ENCODE measurements at places on chromosomes 4 and X. TPM values are rescaled to one million over a fixed set of nuclear protein-coding genes. Genes with fewer than 3 reads are reported as not detected.

ALG13 gene
- 50.3 TPM for total RNA-seq

LRCH2 gene
- 2.7 TPM for total RNA-seq

PCSK1N gene
- 10.1 TPM for total RNA-seq

BBS12 gene
- total RNA-seq: 4.8 TPM

RBM47 gene
- total RNA-seq: 279 TPM

PABPC4L gene
- total RNA-seq: 0.32 TPM

SPATA4 gene
- total RNA-seq: not detected

GLUD2 gene
- 0.30 TPM for total RNA-seq

MGARP gene
- total RNA-seq: not detected

UGT2A3 gene
- 36.5 TPM for total RNA-seq

AFP gene
- 4.6 TPM for total RNA-seq

EGF gene
- 2.8 TPM for total RNA-seq

- DNase-seq: no peak
These were observed 59.3 kb downstream of the NLGN4X start for GRCh38 chrX:6169407-6169806.

DNA sequence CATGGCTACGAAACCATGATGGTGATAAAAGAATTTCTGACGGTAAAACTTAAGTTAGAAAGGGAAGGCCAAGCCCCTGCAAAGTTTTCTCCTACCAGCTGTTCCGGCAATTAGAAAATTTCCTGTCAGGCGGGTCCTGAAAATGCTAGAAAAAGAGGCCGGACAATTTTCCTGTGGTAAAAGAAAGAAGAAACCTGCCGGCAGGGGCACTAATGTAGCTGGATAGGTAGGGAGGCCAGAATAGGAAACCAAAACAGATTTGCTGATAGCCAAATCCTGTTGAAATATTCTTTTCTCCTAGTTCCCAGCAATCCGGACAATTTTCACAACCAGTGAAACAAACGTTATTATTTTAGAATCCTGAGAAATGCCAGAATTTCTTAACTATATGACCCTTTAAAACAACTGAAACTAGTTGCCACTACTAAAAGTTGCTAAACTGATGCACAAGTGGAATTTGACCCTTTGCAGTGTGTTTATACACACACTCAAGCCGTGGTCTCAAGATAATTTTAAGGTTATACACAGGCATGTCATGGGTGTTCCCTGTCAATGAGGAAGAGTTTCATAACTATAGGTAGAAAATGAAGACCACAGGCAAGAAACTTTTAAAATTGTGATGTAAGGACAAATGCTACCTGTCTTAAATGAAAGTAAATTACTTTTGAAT, 47.7 kb downstream of the RPS6KA3 start:
- DNase-seq: peak; percentile 25

- no peak for DNase-seq
These were observed 163.2 kb downstream of the APBB2 start for GRCh38 chr4:41050880-41051775.

- no peak for DNase-seq
These were observed 38.7 kb upstream of the FRAS1 start for GRCh38 chr4:78018271-78019049.

GRCh38 chr4:5753766-5754528, 42.9 kb downstream of the EVC start:
- peak; percentile 7 for DNase-seq

GRCh38 chr4:68617003-68617698, 41.0 kb upstream of the UGT2B17 start:
- no peak for DNase-seq

DNA sequence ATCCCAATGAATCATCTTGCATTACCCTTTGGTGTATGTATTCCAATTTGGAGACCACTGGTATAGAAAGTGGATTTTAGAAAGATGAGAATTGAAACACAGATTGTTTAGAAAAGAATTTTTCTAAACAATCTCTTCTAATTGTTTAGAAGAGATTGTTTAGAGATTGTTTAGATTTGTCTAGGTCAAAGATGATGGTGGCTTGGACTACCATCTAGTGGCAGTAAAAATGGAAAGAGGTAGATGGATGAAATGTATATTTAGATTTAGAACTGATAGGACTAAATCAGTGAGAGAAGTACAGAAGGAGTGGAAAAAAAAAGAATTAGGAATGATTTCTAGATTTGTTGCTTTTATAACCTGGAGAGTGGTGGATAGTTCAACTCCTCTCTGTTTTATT, 70.6 kb downstream of the ARSJ start:
- DNase-seq: no peak

DNA sequence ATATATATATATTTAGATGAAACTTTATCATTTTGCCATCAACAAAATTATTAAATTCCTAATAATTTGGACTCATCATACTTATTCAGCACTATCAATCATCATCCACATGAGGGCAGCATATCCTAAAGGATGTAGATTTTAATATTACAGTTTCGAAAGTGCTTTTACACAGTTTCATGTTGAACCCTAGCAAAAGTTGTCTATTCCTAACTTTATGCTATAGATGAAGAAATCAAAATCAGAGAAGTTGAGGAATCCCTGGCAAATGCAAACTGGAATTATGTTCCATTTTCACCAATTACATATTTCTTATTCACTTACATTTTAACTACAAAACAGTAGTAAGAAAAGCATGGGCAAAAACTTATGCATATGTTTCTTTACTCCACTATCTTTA, 36.6 kb upstream of the UGT2A1 start:
- DNase-seq: no peak

GRCh38 chr4:38795087-38795486, 9.5 kb downstream of the TLR1 start:
- no peak for DNase-seq

- no peak for DNase-seq
These were observed 14.0 kb downstream of the RTL5 start for GRCh38 chrX:72117636-72118210.

DNA sequence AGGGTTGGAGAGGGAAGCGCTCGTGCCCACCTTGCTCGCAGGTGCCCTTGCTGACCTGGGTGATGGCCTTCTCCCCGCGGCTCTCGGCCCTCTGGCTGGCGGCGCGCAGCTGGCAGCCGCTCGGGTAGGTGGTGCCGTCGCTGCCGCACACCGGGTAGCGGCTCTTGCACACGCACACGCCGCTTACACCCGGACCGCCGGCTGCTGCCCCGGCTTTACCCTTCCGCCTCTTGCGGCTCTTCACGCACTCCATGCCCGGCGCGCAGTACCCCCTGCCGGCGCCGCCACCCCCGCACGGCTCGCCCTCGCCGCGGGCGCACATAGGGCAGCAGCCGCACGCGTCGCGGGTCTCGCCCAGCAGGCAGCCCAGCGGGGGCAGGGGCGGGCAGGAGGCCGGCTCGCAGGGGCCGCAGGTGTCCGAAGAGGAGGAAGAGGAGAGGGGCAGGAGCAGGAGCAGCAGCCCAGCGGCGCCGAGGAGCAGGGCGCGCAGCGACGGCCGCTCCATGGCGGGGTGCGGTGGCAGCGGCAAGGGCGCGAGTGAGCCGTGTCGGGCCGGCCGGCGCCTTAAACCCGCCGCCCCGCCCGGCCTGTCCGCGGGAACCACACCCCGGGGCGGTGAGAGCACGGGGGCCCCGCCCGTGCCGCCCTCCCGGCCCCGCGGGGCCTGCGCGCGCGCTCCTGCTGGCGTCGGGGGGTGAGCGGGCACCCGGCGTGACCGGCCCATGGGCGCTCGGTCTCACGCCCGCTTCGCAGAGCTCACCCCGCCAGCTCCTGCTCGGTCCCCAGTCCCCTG, at the start of gene IGFBP7:
Gene IGFBP7 (minus strand): TSS at position 539 of the 793 bp plus-strand sequence. CDS start 34 bp downstream, at position 505.
- peak; percentile 27 for DNase-seq

GRCh38 chr4:176838601-176839433, 46.1 kb upstream of the VEGFC start:
- no peak for DNase-seq

DNA sequence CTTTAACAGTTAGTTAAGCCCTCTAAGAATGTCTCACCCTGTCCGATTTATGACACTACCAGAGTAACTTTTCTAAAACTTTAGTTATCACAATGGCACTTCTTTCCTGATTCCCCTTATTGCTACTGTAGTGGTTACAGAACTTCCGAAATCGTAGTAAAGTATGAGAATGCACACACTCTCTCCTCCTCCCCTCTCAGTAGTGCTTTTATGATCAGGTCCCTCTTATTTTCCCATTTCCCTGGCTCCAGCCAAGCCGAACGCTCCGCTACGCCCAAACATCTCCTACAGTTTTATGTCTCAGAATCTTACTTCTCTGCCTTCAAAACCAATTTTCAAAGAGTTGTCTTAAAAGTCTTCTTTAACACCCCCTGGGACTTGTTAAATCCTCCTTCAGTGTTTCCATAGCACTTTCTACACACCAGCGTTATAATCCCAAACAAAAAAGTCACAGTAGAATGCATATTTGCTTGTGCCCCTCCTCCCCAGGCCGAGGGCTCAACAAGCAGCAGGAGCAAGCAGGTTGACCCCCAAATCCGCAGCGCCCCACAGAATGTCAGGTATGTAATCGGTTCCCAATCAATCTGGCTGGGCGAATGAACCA, 671 bp downstream of the HPF1 start:
- DNase-seq: no peak

DNA sequence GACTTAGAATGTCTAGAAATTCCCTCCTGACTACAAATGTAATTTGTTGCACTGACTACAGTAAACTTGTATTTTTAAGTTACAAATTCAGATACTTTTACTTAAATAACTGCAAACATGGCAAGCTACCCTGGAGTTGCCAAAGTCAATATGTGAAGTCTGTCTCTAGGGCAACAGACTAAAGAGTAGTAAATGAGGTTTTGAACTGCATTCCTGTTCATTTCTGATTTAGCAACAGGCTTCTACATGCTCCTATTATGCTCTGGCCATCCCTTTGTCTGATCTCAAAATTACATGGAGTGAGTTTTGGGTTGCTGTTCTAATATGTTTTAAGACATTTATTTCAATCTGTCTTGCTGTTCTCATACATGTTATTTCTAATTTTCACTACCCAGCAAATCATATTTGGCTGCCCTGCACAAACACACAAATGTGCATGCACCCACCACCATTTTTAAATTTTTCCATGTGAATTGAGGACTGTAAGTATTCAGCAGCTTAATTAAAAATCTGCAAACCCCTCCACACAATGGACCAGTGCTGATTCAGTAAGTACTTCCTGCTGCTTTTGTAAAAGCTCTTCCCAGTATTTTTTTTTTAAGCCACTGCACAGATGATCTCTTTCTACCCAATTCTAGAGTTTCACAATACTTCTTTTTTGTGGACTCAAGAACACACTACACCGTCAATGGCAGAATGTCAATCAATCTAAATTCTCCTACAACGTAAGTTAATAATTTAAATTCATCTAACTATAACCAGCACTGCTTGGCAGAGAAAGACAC, 26.7 kb downstream of the SH3RF1 start:
- no peak for DNase-seq

GRCh38 chr4:73434311-73434710, 1.7 kb upstream of the AFP start:
- no peak for DNase-seq

- DNase-seq: no peak
These were observed 246.0 kb upstream of the PSAPL1 start for GRCh38 chr4:7680731-7681130.

- DNase-seq: no peak
These were observed 17.3 kb upstream of the NDUFC1 start for GRCh38 chr4:139319571-139319970.

DNA sequence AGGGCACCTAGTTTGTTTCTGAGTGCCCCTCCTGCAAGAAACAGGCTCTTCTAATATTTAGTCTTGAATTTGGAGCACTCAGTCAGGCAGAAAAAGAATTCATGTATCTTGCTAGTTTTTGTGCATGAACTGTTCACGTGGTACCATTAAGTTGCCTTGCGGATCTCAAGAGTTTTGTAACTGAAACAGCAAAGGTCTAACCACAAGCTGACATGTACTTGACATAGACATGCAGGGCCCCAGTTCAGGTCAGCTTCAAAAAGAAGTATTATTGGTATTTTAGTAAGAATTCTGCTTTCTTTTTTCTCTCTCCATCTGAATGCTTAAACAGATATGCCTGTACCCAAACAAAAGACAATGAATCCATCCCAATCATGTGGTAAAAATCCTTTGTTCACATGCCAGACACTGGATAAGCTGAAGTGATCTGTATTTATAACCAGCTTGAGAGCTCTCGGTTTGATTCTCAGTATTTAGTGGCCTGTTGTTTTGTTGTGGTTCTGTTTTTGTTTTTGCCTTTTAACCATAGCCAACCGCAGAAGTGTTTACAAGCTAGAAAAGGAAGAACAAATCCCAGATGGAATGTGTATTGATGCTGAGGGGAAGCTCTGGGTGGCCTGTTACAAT, 13.0 kb downstream of the RGN start:
- DNase-seq: no peak

DNA sequence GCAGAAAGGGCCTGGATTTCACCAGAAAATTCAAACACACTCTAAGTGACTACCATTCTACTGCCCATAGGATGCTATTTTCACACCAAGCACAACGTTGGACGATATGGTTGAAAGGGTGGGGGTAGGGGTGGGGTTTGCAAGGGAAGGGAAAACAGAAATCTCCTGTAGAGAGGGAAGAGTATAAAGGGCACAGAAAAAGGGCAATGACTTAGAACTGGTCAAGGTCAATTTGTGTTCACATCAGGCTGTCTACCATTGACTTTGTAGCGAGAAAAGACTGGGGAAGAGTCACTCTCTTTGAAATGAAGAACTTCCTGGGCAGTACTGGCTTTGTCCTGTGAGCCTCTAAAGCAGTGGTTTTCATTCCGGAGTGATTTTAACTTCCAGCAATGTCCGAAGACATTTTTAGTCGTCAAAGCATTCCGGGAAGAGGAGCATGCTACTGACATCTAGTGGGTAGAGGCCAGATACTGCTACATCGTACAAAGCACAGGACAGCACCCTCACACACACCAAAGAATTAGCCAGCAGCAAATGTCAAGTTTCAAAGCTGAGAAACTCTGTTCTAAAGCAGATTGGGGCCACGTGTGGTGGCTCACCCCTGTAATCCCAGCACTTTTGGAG, 48.4 kb upstream of the SLC7A3 start:
- no peak for DNase-seq

GRCh38 chrX:46376246-46376885, 168.9 kb downstream of the ZNF674 start:
- DNase-seq: peak; percentile 22

- no peak for DNase-seq
These were observed 27.8 kb downstream of the DIPK2B start for GRCh38 chrX:45172890-45173289.

- DNase-seq: no peak
These were observed 3.6 kb upstream of the AFP start for GRCh38 chr4:73432169-73433000.

DNA sequence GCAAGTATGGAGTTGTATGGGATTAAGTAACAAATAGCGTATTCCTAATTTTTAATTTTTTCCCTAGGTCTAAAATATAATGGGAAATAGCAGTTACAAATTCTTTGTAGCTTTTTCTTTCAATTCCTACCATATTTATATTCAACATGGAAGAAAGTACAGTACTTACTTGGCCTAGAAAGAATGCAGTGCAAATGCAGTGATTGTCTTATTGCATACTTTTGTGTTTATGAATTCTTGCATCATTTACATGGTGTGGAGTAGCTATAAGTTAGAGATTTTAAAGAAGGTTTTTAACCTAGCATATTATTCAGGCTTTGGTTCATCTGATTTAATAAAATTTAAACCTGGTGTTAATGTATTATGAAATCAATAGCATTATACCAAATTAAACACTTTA, 263.3 kb downstream of the BMPR1B start:
- DNase-seq: no peak
